ENCODE measurements at places on chromosomes 6 and 20.

- peak; percentile 41 for DNase-seq
These were observed 851 bp downstream of the SNX5 start for GRCh38 chr20:17967521-17968365.

- DNase-seq: no peak
These were observed 68.7 kb upstream of the TAB2 start for GRCh38 chr6:149248693-149249369.

DNA sequence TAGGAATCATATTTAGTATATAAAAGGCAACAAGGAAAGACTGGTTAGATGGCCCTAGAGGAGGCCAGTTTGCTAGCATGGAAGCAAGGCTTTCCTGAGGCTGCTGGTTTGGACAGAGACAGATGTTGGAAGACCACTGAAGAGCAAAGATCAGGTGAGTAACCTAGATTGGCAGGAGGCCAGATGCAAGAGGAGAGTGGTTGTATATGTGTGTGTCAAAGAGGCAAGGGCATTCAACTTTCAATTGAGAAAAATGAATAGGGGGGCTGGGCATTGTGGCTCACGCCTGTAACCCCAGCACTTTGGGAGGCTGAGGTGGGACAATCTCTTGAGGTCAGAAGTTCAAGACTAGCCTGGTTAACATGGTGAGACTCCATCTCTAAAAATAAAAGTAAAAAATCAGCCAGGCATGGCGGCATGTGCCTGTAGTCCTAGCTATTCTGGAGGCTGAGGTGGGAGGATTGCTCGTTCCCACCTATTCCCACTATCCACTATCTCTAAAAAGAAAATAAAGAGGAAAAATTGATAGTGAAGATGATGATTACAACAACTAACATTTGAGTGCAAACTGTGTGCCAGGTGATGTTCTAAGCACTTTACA, 79.8 kb downstream of the PRDM1 start:
- no peak for DNase-seq

GRCh38 chr20:63471981-63472831, at the start of gene KCNQ2:
KCNQ2 (minus strand) TSS chr20:63472655; CDS start chr20:63472463, 192 bp downstream.
- no peak for DNase-seq

GRCh38 chr6:46011188-46012085, 4.2 kb downstream of the CLIC5 start:
- DNase-seq: no peak

DNA sequence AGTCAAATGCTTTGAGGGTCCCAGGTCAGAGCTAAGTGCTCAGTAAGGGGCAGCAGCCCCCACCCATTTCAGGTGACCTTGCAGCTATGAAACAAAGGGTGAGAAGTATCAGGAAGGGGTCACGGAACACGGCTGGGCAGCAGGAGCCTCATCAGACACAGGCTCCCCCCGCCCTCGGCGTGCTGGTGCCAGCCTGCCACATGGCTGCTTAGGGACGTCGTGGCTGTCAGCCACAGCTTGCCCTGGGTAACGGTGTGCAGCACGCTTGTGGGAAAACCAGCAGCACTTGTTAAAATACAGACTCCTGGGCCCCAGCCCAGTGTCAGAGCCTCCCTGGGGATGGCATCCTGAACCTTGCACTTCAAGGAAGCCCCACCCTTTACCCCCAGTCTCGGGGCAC, 39.3 kb downstream of the SSR1 start:
- DNase-seq: no peak

DNA sequence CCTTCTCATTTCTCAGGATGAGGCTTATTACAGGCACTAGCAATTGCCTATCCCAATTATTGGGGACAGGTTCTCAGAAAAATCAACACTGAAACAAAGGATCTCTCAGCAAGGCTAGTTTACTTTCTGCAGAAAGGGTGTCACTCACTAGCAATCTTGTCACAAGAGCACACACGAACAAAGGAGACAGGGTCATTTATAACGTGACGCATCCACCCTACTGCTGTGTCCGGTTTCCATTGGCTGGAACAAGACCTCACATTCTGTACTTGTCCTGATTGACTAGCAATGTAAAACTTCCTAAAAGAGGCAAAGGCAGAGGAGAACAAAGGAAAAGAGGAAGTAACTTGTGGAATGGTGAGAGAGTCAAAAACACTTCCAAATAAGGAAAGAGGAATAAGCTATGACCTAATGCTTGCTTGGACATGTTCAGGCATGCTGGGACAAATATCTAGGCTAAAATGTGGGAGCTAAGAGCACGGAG, 160.2 kb upstream of the STXBP5 start:
- no peak for DNase-seq

- peak; percentile 45 for DNase-seq
These were observed 194.6 kb downstream of the DLL1 start for GRCh38 chr6:170096191-170096802.

DNA sequence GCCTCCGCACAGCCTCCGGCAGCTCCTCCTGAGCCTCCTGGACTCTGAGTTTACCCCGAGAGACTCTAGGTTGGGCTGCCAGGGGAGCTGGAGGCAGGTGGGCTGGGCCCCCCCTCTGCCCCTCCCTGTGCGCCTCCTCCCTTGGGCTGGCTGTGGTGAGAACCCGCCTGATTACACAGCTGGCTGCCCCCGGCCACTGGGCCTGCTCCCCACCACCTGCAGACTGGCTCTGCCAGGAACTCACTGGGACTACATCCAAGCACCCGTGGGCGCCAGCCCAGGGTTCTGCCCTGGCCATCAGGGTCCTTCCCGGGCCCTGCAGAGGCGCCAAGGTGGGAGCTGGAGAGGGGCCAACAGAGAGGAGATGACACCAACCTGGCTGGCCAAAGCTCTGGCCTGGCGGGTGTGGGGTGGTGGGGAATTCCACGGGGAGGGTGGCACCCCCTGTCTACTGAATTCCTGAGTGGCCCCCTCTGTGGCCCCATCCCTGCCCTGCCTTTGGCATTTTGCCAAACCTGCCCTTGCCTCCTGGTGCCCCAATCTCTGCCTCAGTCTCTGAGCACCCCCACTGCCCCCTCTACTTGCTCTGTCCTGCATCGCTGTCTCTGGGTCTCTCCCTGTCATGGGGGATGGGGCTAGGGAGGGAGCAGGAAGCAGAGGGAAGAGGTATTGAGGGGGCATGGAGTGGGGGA, 21.9 kb upstream of the CDH22 start:
- no peak for DNase-seq

DNA sequence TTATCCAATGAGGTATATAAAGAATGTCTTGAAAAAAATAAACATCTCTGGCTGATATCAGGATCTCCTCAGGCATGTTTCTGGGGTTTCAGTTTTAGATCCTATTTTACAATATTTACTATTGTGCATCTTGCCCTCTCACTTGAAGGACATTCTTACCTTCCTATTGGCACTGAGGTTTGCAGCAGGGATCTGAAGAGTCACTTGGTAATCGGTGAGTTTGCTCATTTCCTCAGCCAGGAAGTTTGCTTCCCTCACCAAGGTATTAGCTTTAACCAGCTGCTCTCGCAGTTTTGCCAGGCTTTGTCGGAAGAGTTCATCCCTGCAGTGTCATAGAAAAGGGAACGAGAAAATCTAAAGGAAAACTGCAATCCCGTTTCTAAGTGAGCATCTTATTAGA, 101.9 kb upstream of the NUP153 start:
- DNase-seq: no peak

GRCh38 chr20:16864069-16864468, 115.9 kb downstream of the OTOR start:
- DNase-seq: no peak

DNA sequence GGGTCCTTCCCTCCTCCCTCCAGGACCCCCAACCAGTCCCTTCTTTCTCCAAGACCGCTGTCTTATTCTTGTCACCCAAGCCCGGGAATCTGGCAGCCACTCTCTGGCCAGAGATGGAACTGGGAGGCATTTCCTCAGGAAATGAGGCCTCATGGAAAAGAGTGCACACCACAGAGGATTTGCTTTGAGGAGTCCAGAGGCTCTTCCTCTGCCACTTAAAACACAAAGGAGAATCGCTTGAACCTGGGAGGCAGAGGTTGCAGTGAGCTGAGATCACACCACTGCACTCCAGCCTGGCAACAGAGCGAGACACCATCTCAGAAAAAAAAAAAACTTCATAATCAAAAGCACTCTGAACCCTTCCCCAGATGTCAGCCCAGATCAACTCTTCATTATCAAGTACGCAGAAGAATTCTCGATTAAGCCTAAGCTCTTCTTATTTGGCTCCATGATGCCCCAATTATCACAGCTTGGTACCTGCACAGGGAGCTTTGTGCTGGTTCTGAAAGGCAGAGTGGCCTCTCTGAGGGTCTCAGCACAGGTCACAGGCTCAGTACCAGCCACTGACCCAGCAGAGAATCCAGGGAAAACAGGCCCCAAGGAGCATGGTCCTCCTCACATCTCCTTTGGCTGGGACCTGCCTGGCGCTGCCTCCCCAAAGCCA, 82.9 kb upstream of the MAFB start:
- DNase-seq: no peak

GRCh38 chr20:48606841-48607543, 220.8 kb downstream of the PREX1 start:
- DNase-seq: peak; percentile 43

GRCh38 chr6:99013145-99013544, 65.4 kb upstream of the FBXL4 start:
- DNase-seq: no peak

GRCh38 chr20:14685183-14685582, 347.8 kb upstream of the FLRT3 start:
- DNase-seq: no peak

DNA sequence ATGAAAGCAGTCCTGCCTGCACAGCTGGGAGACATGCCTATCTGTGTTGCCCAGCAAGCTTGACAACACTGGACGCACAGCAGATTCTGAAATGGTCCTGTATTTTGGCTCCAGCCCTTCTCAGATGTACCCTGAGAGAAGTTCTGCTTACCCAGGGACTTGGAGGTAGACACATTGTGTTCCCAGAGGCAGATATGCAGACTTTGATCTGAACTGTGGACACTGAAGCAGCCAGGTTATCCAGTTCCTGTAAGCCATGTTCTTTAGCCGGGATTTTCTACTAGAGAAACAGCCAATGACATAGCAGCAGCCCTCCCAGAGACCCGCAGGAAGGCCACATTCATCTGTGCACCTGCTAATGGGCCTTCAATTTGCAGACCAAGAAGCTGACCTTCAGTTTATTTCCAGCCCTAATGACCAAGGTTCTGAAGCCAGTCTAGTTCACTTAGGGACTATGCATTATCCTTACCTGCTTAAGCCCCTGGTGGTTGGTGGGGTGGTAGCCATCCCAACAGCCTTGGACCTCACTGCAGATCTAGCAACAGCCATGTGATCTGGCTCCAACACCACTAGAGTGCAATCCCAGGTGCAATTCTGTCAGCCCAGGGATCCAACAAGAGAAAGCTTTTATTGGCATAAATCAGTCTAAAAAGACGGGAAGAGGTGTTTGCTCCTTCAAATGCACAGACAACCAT, 134.2 kb downstream of the MEI4 start:
- no peak for DNase-seq

DNA sequence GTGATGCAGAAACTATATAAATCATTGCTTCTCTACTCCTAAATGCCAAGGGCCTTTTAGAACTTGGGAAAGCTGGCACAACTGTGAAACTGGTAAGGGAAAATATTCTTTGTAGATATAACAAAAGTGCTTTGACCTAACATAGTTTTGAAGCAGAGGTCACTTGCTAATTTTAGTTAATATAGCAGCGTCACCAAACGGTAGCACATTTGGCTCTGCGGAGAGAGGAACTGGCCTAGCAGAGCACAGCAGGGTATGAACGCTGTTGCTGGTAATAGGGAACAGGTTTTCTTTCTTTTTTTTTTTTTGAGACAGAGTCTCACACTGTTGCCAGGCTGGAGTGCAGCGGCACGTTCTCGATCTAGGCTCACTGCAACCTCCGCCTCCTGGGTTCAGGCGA, 67.4 kb downstream of the ECT2L start:
- DNase-seq: peak; percentile 45

- DNase-seq: no peak
These were observed 24.4 kb downstream of the DUSP22 start for GRCh38 chr6:316753-317038.

Data from tongue (tissue), 3 donors.